Activated naive CD8-positive, alpha-beta T cell treated with anti-CD3 and anti-CD28 coated beads, Interleukin-2, amount 50 U/mL, for 16 hours (primary cell): ENCODE measurements at places on chromosomes 2 and 18.
A peak's percentile ranks its signal among the peaks of the same experiment; 100 is the strongest.

DNA sequence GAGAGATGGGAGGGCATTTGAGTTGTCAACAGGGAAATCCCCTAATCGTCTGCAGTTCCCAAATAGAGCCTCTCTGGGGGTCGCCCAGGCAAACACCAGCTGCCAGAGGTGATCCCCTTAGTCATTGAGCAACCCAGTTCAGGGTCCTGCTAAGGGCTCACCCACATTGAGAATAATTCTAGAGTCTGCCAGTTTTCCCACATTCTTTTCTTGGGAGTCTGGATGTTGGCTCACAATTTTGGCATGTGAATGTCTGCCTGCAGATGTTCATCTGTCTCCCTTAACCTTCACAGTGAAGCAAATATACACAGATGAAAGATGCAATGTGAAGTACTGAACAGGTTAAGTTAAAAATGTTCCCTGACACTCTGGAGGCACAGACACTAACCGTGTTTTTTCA, 11.4 kb upstream of the SMIM21 start:
- no peak for DNase-seq

DNA sequence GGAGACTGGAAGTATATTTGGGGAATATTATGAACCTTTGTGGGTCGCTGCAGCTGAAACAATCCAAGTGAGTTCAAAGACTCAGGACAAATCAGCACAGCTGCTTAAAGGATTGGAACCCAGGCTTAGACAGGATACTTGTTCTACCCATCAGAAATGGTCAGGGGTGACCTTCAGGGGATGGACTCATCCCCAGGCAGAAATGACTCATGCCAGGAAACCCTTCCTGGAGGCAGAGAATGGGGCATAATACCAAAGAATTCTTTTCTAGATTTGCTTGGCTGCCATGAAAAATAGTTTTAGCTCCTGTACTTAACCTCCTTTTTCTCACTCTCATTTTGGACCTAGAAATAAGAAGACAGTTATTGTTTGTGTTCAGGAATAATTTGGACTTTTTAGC, 425.5 kb downstream of the TSN start:
- DNase-seq = no peak

DNA sequence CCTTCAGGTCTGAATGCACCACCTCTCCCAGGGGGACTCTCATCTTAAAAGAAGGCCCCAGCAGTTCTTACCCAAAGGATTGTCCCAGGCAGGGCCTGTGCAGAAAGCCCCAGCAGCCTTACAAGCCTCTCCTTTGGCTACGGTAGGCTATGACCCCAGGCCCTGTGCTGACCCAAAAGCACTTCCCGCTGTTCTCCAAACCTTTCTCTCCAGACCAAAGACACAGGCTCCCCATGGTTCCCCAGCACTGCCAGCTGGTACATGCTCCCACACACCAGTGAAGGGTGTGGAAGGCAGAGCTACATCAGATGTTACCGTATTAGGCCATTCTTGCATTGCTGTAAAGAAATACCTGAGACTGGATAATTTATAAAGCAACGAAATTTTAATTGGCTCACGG, 35.4 kb downstream of the LBH start:
- no peak for DNase-seq

DNA sequence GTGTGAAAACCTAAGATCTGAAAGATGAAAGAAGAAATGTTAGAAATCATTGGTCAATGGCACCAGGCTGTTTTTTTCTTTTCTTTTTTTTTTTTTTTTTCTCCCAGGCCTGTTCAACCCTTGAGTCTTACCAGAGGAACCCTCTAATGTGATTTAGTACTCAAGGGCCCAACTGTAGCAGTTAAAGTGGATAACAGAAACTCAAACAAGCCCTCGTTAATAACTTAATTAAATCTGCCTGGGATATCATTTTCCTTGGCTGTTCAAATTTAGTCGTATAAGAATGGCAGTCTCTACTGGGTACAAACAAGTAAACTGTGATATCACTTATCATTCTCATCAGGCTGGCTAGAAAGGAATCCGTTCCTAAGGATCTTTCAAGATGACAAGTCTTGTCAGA, 16.5 kb downstream of the ARL4C start:
- no peak for DNase-seq

DNA sequence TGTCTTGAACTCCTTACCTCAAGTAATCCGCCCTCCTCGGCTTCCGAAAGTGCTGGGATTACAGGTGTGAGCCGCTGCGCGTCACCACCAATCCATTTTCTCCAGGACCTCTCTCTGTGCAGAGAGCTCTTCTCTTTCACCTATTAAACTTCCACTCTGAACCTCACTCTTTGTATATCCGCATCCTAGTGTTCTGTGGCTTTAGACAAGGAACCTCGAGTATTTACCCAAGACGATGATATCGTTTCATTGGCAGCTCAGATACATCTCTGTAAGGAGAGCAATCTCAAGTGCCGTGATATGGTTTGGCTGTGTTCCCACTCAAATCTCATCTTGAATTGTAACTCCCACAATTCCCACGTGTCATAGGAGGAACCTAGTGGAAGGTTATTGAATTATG, 15.1 kb upstream of the WDR33 start:
- DNase-seq = no peak

GRCh38 chr2:69386789-69387734, at the start of gene GFPT1:
Gene GFPT1, minus strand, starts transcription at chr2:69387227. Its CDS starts 156 bp downstream, at chr2:69387071.
- peak; percentile 81 for DNase-seq

DNA sequence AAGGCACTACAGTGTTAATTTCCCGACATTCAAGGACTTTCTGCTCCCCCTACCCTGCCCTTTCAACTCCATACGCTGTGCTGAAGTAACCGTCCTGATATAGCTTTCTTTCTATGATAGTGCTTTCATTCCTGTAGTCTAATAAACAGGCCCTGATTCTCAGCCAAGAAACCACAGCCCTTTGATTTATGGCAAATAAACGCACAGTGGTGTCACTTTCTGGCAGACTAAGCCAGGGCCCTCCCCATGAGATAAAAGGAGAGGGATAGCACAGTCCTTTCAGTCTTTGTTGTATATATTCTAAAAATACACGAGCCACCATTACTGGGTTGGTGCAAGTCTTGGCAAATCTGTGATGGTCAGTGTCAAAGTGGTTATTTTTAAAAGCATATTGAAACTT, 291.2 kb downstream of the ALPK2 start:
- no peak for DNase-seq

DNA sequence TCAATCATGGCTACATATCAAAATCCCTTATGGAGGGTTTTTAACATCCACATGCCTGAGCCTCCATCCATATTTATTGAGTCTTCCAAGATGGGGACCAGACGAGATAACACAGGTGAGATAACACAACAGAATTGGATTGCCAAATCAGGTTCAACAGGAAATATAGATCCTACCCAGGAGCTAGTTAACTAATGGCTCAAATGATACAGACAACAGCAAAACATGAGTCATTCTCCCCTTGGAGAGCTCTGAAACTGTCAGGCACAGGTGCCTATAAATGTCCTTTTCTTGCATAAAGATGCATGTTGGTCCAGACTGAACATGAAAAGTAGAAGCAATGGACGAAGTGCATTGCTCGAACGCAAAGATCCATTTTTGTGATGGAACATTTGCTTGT, 202.2 kb downstream of the CDH20 start:
- no peak for DNase-seq

GRCh38 chr18:31371989-31372388, 4.6 kb upstream of the DSG4 start:
- DNase-seq = no peak

- DNase-seq = no peak
These were observed 139.1 kb downstream of the CYP26B1 start for GRCh38 chr2:72008608-72009007.

DNA sequence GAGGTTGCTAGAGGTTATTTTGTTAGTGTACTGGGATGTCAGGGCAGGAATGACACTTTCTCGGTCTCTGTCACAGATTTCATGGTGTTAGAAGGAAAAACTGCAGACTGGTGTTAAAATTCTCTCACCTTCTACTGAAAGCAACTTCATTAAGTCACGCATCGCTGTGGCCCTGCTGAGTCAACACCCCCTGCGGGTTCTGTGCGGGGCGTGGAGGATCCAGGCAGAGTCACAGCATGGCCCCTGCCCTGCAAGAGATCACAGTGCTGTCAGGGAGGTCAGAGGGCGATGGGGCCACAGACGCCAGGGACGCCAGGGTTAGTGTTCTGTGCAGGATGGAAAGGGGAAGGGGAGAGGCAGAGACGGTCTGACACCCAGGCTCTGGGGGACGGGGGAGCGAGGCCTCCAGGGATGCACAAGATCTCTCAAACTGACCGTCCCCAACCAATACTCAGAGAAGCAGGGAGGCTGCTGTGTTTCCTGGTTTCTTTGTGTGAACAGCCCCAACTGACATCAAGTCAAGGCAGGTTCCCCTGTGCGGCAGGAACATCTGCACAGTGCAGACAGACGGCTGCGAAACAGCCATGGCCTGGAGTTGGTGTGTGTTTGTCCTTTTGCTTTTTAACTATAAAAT, 354.9 kb upstream of the SALL3 start:
- no peak for DNase-seq

DNA sequence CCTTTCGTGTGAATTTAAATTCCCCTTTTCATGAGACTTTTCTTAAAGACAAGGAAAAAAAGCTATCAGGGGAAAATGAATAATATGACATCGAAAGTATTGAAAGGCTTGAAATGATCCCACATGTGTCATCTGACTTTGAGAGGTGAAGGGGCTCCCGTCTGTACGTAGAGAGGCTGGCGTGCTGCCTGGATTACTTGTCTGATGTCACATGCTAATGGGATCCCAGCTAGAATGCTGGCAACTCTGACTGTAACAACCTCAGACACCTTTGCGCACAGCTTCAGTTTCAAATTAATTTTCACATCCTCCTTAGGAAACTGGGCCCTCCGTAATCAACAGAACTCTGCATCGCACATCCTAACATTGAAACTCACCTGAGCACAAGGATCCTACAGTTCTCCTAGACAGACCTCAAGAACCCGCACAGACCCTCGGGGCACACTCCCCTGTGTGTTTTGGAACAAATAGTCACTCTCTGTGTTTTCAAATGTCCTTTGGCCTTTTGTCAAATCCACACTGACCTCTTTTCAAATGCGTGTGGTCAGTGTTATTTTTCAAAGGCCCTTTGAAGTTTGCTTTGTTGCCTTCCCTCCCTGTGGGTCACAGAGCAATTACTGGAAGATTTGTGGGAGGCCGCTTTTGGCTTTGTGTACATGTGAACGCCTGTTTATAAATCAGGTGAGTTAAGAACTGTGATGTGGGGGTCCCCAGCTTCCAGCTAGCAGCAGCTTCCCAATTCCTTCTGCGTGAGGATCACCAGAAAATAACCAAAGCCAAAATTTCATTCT, 65.9 kb downstream of the IL1R2 start:
- no peak for DNase-seq

GRCh38 chr2:207252979-207253645, 87.4 kb upstream of the KLF7 start:
- no peak for DNase-seq

DNA sequence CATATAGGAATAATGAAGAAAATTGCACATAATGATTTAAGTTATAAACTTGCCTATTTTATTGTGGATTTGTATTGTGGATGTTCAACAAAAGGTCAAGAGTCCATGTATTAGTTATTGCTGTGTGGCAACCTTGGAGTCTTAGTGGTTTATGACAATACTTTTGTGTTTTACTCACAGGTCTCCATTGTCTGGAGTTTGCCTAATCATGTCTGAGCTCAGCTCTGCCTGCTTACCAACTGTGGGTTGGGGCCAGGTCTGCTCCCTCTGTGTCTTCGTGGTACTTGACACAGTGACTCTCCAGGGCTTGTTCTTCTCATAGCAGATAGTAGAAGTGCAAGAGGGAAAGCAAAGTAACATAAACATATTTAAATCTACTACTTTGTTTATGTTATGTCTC, 382.5 kb downstream of the CBLN2 start:
- DNase-seq = no peak

DNA sequence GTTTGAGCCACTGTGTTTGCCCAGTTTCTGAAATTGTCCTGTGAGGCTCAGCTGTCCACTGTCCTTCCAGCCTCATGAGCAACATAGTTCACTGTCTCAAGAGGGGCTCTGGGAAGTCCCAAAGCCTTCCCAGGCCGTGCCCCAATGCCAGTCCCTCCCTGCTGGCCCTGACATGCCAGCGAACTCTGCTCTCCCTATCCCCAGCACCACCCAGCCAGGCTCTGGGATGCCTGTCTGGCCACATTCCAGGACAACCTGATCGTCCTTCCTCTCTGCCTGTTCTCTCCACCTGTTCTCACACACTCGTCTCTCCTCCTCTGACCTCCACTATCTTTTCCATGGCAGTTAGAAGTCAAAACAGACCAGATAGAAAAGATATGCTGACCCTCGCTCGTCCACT, 278.0 kb upstream of the ID2 start:
- DNase-seq = no peak

GRCh38 chr2:109378682-109379081, 235.1 kb downstream of the SEPTIN10 start:
- DNase-seq = no peak

GRCh38 chr18:38526922-38527321, 961.3 kb upstream of the CELF4 start:
- DNase-seq = no peak

GRCh38 chr2:128245813-128246212, 72.9 kb downstream of the HS6ST1 start:
- DNase-seq = no peak

- no peak for DNase-seq
These were observed 31.1 kb downstream of the EFR3B start for GRCh38 chr2:25073025-25073424.

GRCh38 chr2:23456396-23456795, 71.4 kb downstream of the KLHL29 start:
- no peak for DNase-seq
